ENCODE measurements at places on chromosomes 2 and 18.
A peak's percentile ranks its signal among the peaks of the same experiment; 100 is the strongest.

DNA sequence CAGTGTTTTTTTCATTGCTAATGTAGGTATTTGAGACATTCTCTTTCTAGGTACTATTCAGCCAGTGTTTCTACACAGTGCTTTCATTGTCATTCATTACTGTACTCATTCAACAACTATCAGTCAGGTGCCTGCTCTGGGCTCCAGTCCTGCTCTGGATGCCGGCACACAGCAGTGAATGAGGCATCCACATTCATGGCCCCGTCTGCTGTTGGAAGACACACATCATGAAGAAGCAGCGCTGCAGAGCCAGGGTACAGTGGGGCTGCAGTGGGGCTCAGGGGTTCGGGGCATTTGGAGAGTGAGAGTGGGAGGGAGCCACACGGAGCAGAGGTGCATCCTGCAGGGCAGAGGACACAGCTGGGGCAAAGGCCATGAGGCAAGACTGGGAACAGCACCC lies 737.2 kb upstream of the RAB6C start:
- no peak for ATAC-seq
- no peaks in the 10 kb centered on the region for H3K36me3 ChIP-seq
- H3K4me3 ChIP-seq: no peak overlapping the region
- no peaks in the 10 kb centered on the region for H3K4me1 ChIP-seq
- H3K27ac ChIP-seq: no peak overlapping the region

- no peak overlapping the region for H3K4me3 ChIP-seq
- H3K4me1 ChIP-seq: no peaks in the 10 kb centered on the region
- H3K27me3 ChIP-seq: peaks cover 5% of the 10 kb centered on the region
- peak; percentile 39 for ATAC-seq
- H3K27ac ChIP-seq: no peak overlapping the region
Measured at GRCh38 chr18:63025251-63026090, 294.1 kb downstream of the BCL2 start.

DNA sequence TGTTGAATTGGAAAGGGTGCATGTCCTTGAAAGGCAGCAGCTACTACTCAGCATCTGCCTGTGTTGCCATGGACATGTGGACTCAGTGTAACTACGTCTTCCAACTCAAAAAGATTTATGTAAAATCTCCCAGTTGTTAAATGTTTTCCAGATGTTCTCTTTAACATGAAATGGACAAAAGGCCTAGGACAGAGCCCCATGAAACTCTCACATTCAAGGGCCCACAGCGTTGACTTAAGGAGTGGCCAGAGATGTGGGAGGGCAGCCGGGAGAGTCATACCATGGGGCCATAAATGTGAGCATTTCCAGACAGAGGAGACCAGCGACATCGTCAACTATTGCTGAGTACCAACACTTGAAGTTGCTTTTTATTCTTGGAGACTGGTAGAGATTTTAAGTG lies 9.9 kb downstream of the SLC3A1 start:
- no peak for ATAC-seq
- peaks cover 4% of the 10 kb centered on the region for H3K27me3 ChIP-seq
- no peak overlapping the region for H3K27ac ChIP-seq
- H3K4me3 ChIP-seq: no peak overlapping the region

- H3K36me3 ChIP-seq: peaks cover 72% of the 10 kb centered on the region
- ATAC-seq: no peak
- H3K4me3 ChIP-seq: peak overlapping the region; percentile 2
- H3K4me1 ChIP-seq: peaks cover 24% of the 10 kb centered on the region
Measured at GRCh38 chr2:42342795-42343241, 18.2 kb downstream of the COX7A2L start.

DNA sequence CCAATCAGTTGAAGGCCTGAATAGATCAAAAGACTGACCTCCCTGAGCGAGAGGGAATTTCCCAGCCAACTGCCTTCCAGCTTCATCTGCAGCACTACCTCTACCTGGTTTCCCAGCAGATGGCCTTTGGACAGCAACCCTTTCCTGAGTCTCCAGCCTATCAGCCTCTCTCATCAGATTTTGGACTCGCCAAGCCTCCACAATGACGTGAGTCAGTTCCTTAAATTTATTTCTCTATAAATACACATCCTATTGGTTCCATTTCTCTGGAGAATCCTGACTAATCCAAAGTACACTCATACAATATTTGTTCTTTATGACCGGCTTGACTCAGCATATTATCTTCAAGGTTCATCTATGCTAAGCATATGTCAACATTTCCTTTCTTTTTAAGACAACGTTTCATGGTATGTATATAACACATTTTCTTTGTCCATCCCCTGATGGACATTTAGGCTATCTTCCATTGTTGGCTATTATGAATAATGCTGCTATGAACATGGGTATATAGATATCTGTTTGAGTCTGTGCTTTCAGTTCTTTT lies 294.6 kb downstream of the LRATD1 start:
- ATAC-seq: no peak
- H3K4me3 ChIP-seq: no peak overlapping the region
- no peak overlapping the region for H3K27ac ChIP-seq
- H3K4me1 ChIP-seq: no peaks in the 10 kb centered on the region

GRCh38 chr2:237561221-237561620 lies 5.2 kb upstream of the PRLH start:
- peaks cover 12% of the 10 kb centered on the region for H3K27me3 ChIP-seq
- H3K27ac ChIP-seq: no peak overlapping the region
- no peak for ATAC-seq
- peaks cover 10% of the 10 kb centered on the region for H3K4me1 ChIP-seq
- no peaks in the 10 kb centered on the region for H3K36me3 ChIP-seq

DNA sequence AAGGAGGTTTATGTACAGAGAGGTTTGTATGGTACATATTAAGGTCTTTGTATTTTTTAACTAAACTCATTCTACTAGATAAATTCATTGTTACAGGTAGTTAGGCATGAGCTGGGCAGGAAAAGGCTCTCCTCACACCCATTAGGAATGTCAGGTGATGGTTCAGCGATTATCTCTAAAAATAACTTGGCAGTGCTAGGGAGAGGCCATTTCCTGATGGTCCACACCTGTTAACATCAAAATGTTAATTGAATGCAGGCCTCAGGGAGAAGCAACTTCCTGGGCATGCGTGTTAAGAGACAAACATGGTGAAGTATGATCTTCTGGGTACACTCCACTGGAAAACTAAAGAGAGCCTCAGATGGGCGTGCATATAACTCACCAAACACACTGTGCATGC lies 73.6 kb downstream of the ARL6IP6 start:
- no peaks in the 10 kb centered on the region for H3K36me3 ChIP-seq
- H3K27me3 ChIP-seq: peaks cover 13% of the 10 kb centered on the region
- no peak overlapping the region for H3K27ac ChIP-seq
- H3K4me1 ChIP-seq: no peaks in the 10 kb centered on the region
- no peak for ATAC-seq

- no peak for ATAC-seq
- H3K4me1 ChIP-seq: peaks cover 19% of the 10 kb centered on the region
- no peak overlapping the region for H3K4me3 ChIP-seq
- H3K36me3 ChIP-seq: no peaks in the 10 kb centered on the region
- H3K27ac ChIP-seq: no peak overlapping the region
Measured at GRCh38 chr2:101356521-101356920, 30.8 kb downstream of the CREG2 start.

GRCh38 chr2:239328351-239329191 lies 72.2 kb downstream of the HDAC4 start:
- H3K27me3 ChIP-seq: no peaks in the 10 kb centered on the region
- peaks cover 6% of the 10 kb centered on the region for H3K36me3 ChIP-seq
- no peak overlapping the region for H3K27ac ChIP-seq
- H3K4me1 ChIP-seq: peaks cover 45% of the 10 kb centered on the region
- ATAC-seq: no peak

DNA sequence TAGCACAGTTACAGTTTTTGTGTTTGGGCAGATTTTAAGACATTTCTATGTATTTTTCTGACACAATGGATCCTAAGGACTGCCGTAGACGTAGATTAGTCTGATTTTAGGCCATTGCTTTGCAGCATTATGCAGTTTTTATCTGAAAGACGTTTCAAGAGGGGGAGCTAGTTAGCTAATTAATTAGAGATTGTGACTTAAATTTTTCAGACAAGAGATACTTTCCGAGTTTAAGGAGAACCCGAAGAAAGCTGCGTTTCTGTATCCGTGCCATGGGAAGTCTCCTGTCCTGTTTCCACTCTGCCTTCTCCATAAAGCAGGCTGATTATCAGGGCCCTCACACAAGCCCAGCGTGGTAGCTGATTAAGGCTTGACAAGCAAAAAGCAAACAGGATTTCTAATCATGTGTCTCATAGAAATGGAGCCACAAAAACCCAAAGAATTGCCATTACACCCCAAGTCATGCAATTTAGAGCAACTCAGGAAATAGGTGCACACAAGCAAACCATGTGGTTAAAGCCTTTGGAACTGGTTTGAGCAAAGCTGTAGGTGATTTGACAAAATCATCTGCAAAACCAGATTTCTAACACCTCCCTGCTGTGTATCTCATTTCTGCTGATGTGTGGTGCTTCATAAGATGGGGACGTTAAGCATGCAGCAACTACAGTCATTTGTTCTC lies 808.1 kb downstream of the RNF144A start:
- peaks cover 22% of the 10 kb centered on the region for H3K4me1 ChIP-seq
- peak overlapping the region; percentile 68 for H3K4me3 ChIP-seq
- peaks cover 30% of the 10 kb centered on the region for H3K36me3 ChIP-seq
- ATAC-seq: peak; percentile 79
- no peaks in the 10 kb centered on the region for H3K27me3 ChIP-seq

GRCh38 chr2:71711133-71711855 lies 257.9 kb downstream of the DYSF start:
- H3K36me3 ChIP-seq: no peaks in the 10 kb centered on the region
- no peak overlapping the region for H3K4me3 ChIP-seq
- ATAC-seq: no peak
- peaks cover 9% of the 10 kb centered on the region for H3K27me3 ChIP-seq
- no peak overlapping the region for H3K27ac ChIP-seq
- no peaks in the 10 kb centered on the region for H3K4me1 ChIP-seq
